ENCODE measurements at places on chromosomes 5 and 9.

- no peak for DNase-seq
These were observed 169.2 kb downstream of the CACNA1B start for GRCh38 chr9:138046641-138047301.

GRCh38 chr9:108374626-108375025 lies 481.2 kb downstream of the ACTL7B start:
- no peak for DNase-seq

- DNase-seq: no peak
These were observed 190.6 kb downstream of the NSG2 start for GRCh38 chr5:174236070-174236469.

- DNase-seq: no peak
These were observed 44.8 kb upstream of the SLC1A3 start for GRCh38 chr5:36561601-36562000.

- DNase-seq: peak; percentile 63
These were observed 27.3 kb upstream of the TRIM14 start for GRCh38 chr9:98146101-98146991.

- DNase-seq: peak; percentile 49
These were observed 3.8 kb upstream of the ELAVL2 start for GRCh38 chr9:23829580-23830475.

DNA sequence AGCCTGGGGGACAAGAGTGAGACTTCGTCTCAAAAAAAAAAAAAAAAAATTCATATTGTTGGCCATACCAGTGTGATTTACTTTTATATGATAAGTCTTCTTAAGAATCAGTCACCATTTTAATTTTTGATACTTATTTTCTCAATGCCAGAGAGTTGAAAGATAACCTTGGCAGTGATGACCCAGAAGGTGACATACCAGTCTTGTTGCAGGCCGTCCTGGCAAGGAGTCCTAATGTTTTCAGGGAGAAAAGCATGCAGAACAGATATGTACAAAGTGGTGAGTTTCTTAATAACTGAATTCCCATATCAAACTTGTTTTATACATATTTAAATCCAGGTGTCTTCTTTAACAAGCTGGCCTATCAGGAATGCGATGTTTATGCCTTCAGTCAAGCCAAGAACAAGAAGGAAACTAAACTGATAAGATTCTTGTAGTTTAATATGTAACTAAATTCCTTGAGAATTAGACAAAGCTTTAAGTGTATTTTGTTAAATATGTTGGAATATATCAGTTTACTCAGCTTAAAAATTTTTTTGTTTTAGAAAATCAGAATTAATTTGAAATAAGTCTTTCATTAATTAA lies 81.5 kb downstream of the NIPBL start:
- no peak for DNase-seq

- no peak for DNase-seq
These were observed 65.2 kb upstream of the ASS1 start for GRCh38 chr9:130379649-130379970.

DNA sequence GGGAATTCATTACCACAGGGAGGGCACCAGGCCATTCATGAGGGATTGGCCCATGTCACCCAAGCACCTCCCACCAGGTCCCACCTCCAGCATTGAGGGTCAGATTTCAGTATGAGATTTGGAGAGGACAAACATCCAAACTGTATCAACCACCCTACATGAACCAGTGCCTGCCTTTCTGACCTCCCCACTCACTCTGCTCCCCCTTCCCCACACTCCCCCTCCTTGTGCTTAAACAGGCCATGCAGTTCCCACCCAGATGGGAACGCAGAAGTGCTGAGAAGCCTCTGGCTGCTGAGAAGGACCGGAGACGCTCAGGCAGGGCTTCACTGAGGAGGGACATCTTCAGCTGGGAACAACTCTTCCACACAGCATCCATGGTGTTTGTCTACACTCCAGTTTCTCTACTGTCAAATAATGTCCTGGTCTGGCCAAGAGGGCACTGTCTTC lies 30.0 kb upstream of the ADAMTS2 start:
- DNase-seq: no peak

DNA sequence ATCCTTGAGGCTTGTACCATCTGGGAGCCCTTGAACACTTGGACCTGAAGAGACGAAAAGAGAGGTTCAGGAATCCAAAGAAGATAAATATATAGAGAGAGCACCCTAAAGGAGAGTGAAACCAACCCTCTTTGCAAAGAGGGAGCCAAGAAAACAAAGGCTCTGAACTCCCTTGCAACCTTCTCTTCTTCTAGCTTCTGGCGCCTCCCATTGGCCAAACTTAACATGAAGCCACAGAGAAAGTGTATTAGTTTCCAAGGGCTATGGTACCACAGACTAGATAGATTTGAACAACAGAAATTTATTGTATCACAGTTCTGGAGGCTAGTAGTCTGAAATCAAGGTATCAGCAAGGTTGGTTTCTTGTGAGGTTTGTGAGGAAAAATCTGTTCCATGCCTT lies 175.1 kb downstream of the HCN1 start:
- peak; percentile 2 for DNase-seq

- no peak for DNase-seq
These were observed 152.7 kb upstream of the SGCD start for GRCh38 chr5:156174225-156174624.

DNA sequence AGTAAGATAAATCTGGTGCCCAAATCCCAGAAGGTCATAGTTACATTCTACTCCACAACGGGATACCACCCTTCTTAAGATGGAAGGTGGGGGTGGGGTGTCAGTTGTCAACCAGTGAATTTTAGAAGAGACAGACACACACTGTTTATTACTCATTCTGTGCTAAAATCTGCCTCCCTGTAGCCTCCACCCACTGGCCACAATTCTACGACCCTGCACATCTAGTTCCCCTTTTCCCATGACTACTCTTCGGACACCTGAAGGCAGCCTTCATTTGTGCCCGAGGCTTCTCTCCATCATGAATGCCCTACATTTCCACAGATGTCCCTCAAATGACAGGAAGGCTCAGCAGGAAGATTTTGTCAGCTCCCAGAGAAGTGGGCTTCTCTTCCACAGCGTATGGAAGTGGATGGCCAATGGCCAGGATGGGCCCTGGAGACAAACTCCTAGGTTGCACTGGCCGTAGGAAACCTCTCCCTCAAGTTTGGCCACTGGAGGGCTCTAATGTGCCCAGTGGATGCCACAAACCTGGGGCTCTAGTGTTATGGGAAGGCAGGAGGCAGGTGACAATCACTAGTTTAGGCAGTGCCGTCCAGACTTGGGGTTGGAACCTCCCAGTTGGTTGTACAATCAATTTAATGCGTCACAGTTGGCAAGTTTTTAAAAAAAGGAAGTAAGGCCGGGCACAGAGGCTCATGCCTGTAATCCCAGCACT lies 46.6 kb downstream of the PTPN3 start:
- DNase-seq: no peak

- no peak for DNase-seq
These were observed 34.0 kb downstream of the PTPN3 start for GRCh38 chr9:109463924-109464625.

GRCh38 chr5:80238778-80239679 lies 16.8 kb downstream of the SERINC5 start:
- no peak for DNase-seq

GRCh38 chr5:132484391-132484725 lies 6.2 kb downstream of the IRF1 start:
- no peak for DNase-seq

GRCh38 chr9:72200452-72200851 lies 51.2 kb downstream of the GDA start:
- no peak for DNase-seq

GRCh38 chr9:96344458-96345180 lies 38.9 kb downstream of the SLC35D2 start:
- peak; percentile 13 for DNase-seq

GRCh38 chr5:140806834-140807775 lies at the start of gene PCDHA4:
Gene PCDHA4 (plus strand): TSS chr5:140807068.
- DNase-seq: no peak

GRCh38 chr9:108039493-108039892 lies 549.9 kb upstream of the KLF4 start:
- DNase-seq: no peak

- no peak for DNase-seq
These were observed 49.2 kb downstream of the ITGA2 start for GRCh38 chr5:53038196-53038847.

DNA sequence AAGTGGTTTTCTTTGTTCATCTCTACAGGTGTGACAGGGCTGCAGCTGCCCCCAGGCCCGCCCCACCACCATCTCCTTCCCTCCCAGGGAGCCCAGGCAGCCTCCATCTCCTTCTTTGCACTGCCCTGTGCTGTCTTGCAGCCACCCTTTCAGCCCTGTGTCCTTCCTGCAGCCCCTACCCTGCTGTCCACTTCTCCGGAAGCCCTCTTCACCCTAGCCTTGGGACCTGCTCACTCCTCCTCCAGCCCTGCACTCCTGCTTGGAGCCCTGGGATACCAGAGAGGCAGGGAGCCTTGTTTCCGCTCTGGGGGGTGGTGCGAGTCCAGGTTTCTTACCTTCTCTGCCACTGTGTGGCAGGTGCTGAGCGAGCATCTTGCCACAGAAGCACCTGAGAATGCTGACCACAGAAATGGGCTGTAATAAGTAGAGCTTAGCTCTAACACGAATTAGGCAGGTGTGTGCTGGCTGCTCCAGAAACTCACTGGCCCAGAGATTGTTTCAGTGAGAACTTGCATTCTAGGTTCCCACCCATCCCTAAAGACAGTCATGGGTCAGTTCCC lies 51.3 kb upstream of the GADD45G start:
- no peak for DNase-seq

DNA sequence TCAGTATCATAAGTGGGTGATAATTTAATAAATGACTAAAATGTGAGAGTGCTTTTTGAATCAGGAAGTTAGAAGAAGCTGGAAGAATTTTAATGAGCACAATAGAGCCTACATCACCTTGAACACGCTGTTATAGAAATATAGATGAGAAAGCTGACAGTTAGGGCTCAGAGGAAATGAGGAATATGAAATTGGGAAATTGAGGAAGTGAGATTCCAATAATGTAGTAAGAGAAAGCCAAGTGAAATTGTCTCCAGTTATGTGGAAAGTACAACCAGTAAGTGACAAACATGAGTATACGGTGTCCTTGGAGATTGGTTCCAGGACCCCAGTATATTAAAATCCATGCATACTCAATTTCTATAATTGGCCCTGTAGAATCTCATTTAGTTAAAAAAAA lies 235.9 kb upstream of the FAM174A start:
- no peak for DNase-seq

- DNase-seq: no peak
These were observed 60.5 kb upstream of the PITX1 start for GRCh38 chr5:135094339-135095051.

DNA sequence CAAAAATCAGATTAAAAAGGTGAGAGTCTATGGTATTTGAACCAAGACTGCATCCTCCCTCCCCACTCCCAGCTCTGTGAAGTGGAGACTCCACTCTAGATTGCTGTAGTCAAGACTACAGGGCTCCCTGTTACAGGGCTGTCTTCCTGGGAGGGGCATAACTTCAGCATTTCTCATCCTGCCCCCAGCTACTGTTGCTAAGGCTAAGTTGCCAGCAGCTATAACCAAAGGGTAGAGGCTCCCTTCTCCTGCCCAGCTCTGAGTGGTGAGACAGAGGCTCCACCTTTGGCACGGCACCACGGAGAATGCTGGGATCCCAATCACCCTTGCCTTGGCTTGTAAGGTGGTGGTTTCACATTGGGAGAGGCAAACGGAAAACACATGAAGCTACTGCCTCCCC lies 39.2 kb upstream of the GCNT4 start:
- DNase-seq: no peak

DNA sequence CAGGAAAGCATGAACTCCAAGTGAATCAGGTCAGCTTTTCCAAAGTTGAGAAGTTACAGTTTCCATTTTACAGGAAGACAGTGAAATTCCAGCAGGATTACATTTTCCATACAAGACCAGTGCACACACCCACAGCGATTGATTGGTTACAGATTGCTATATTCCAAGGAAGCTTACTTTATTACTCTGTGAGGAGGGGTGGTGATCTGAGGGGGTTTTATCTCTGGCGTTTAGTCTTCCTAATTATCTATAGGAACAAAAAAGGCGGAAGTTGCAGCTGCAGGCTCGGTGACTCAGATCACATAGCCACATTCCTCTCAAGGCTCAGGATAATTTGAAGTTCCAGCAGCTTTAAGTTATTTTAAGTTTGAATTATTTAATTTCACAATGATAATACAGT lies 450.4 kb upstream of the NMUR2 start:
- no peak for DNase-seq

DNA sequence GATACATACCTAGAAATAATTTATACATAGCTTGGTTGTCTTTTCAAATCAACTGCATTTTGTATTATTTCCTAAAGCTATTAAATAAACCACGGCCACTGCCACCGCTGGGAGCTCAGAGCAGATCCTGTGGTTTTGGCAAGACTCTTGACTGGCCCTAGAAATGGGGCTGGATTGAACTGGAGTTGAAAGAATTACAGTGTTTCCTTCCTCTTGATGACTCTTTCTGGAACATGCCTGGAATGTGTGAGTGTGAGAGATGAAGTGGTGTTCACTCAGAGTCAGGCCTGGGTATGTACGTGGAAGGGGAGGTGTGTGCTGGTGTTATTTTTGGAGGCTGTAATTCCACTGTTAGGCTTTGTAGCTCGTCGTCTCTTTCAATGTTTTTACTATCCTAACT lies 45.9 kb downstream of the TEK start:
- DNase-seq: no peak

DNA sequence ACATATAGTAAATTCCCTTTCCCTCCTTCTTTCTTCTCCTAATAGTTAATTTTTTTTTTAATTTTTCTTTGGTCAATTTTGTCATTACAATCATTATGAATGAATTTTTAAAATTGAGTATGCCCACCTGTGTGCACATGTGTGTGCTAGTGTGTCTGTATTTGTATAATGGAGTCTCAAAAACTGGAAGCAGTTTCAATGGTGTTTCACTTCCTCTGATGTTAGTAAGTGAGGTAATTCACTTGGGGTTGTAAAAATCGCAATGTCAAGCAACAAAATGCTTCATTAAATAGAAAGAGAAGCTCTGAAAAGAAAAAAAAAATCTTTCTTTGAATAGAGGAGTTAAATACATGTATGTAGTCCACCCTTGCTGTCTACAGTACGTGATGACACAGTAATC lies 1467.6 kb upstream of the NUDT12 start:
- no peak for DNase-seq

DNA sequence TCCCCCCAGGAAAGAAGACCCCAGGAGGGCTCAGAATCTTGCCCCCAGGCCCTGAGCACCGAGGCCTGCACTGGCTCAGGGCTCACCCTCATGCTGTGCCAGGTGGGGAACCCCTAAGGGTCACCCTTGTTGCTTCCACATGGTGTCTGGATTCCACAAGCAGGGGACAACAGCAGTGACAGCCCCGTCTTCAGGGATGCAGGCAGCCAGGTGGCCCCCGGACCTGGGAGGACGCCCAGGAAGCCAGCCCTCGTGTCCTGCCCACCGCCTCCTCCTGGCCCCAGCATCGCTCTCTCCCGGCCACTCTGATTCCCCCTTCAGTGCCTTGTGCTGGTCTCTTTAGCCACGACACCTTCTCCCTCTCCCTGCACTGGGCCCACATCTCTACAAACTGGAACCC lies 60.0 kb upstream of the SARDH start:
- DNase-seq: no peak

GRCh38 chr9:89929673-89930480 lies 325.1 kb downstream of the GADD45G start:
- no peak for DNase-seq

GRCh38 chr5:67010684-67011409 lies 185.8 kb downstream of the CD180 start:
- DNase-seq: no peak
